Stimulated activated CD8-positive, alpha-beta memory T cell treated with anti-CD3 and anti-CD28 coated beads, Interleukin-7, amount 100 ng/mL, for 24 hours (primary cell): ENCODE measurements at places on chromosomes 16 and 17.

- no peak for DNase-seq
Observed at GRCh38 chr17:68054296-68054900, 18.9 kb downstream of the KPNA2 start.

DNA sequence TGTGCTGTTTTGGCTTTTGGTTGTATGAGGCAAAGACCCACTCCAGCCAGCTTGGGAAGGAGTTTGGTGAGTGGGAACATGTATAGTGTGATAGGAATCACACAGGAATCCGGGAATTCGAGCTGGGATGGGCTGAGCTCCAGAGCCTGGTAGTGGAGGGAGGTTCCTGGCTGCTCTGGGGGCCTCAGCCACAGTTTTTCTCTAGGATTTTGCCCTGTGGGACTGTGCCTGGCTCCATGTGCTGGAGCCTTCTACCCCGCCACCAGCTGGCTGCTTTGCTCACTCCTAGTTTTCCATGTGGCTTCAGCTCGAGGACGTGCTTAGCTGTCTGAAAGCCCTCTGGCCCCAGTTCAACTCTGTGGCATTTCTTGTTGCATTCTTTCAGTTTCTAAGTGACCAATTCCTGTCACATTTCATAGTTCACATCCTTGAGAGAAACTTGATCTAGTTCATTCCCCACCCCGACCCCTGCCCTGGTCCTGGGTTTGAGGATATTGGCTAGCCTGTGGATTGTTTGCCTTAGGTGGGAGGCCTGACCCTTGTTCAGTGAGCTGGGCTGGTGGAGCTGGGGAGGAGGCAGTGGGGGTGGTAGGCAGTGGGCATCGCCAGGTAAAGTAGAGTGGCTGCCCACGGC lies 5.0 kb downstream of the SEC14L1 start:
- no peak for DNase-seq

GRCh38 chr17:44992242-44992939 lies 24.3 kb upstream of the C1QL1 start:
- no peak for DNase-seq

- no peak for DNase-seq
Observed at GRCh38 chr16:89112377-89113151, 18.9 kb downstream of the ACSF3 start.

- no peak for DNase-seq
Observed at GRCh38 chr17:63519972-63520882, 2.9 kb upstream of the KCNH6 start.

- no peak for DNase-seq
Observed at GRCh38 chr17:16887523-16888095, 84.3 kb downstream of the TNFRSF13B start.

DNA sequence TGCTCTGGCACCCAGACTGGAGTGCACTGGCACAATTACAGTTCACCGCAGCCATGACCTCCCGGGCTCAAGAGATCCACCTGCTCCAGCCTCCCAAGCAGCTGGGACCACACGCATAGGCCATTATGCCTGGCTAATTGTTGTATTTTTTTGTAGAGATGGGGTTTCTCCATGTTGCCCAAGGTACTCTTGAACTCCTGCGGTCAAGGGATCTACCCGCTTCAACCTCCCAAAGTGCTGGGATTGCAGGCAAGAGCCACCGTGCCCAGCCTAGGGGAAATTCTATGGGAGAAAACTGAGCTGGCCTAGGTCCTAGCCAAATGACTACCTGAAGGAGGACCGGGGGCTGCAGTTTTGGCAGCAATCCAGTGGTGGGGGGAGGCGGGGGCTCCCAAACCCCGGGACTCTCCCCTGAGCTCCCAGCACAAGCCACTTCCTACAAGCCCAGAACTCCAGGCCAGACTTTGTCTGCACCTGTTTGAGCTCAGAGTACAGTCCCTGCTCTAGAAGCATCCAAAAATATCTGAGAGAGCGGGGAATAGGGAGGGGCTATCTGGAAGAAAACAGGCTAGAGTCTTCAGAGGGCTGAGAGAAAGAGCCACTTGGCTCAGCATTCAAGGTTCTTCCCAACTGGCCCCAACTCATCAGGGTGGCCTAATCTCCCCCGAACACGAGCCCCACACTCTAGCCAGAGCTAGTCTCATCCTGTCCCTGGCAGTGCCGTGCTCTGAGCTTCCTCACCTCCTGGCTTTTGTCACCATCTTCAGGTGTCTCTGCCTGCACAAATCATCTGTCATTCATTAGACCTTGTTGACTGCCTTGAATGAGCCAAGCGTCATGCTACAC lies 9.1 kb downstream of the SRL start:
- no peak for DNase-seq

DNA sequence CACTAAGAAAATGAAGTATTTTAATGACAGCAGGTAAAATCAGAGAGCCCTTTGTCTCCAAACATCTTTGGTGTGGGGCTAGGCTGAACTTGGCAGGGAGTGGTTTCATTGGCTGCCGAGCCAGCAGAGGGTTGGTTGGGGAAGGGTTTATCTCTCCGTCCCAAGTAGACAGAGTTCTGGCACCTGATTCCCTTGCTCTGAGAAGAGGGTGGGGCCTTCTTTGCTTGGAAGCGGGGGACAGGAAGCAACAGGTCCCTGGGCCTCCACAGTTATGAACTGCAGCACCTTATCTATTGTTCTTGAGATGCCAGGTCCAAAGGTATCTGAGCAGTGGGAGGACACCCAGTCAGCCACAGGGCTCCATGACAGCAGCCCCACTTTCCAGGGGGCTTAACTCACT lies 12.3 kb upstream of the CDH1 start:
- no peak for DNase-seq

GRCh38 chr17:50566886-50567285 lies 6.4 kb downstream of the CACNA1G start:
- no peak for DNase-seq

GRCh38 chr17:56593086-56593645 lies 333 bp upstream of the NOG start:
- no peak for DNase-seq

DNA sequence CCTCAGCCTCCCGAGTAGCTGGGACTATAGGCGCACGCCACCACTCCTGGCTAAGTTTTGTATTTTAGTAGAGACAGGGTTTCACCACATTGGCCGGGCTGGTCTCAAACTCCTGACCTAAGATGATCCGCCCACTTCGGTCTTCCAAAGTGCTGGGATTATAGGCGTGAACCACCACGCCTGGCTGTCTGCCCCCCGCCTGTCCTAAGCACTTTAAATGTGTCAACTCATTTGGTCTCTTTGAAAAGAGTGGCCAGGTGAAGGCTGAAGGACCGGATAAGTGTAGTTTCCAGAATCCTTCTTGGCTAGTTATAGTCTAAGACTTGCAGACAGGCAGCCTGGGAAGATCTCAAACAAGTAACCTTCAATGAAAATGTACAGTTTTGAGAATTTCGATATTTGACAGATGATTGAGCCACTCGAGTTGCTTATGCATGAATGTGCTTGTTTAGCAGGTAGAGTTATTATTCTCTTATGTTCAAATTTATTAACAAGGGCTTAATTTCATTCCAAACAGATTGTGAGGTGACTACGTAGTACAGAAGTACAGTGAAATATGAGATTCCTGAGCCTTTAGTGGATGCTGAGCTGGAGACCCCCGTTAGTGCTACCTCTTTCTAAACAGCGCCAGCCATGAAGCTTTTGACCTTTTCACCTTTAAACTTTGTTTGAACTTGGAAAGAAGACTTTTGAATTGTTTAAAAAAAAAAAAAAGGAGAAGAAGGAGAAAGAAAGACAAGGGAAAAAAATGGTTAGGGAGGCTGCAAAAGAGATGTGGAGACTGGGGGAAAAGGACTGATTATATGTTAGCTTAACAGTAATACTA lies 164.4 kb upstream of the TBX2 start:
- DNase-seq, result no peak

- DNase-seq, result no peak
Observed at GRCh38 chr16:85945424-85945751, 46.4 kb downstream of the IRF8 start.

- DNase-seq, result no peak
Observed at GRCh38 chr17:4074831-4075495, 67.9 kb downstream of the ZZEF1 start.
